ENCODE measurements at places on chromosomes 3 and 15.
A peak's percentile ranks its signal among the peaks of the same experiment; 100 is the strongest.

GRCh38 chr3:31962801-31963205 lies 18.3 kb downstream of the OSBPL10 start:
- peak; percentile 12 for DNase-seq

DNA sequence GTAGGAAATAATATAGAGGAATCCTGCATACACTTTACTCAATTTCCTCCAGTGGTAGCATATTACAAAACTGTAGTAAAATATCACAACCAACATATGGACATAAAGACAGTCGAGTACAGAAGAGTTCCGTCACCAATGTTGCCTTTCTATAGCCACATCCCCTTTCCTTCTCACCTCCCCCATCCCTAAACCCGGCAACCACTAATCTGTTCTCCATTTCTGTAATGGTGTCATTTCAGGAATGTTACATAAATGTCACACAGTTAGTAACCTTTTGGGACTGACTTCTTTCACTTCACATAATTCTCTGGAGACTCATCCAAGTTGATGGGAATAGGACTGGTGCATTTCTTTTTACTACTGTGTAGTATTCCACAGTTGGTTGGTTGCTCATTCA lies 41.4 kb upstream of the ATG7 start:
- peak; percentile 87 for DNase-seq

DNA sequence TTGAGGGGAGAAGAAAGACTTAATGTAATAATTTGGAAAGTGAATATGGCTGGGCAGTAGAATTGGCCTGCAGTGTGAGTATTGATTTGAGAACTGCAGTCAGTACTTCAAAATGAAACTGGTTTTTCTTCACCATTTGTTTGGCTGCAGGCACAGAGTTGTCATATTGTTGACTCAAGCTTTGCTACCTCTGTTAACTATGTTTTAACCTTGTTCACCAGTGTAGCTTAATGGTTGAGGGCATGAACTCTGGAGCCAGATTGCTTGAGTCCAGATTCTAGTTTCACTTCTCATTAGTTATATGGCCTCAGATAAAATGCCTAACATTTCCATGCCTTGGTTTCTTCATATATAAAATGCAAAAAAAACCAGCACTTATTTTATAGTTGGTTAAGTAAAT lies 64.1 kb downstream of the CFAP44 start:
- no peak for DNase-seq

DNA sequence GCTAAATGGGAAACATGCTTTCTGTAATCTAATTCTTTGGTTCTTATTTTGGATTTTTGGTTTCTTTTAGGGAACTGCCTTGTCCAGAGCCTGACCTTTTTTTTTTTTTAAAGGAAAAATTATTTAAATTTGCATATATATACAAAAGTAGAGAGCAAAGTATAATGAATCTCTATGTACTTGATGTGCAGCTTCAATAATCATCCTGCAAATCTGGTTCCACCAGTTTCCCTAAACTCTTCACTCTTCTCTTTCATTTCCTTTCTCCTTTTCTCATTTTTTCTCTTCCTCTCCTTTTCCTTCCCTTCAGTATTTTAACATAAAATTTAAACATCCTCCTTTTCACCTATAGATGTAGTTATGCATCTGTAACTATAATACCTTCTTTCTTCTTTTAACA lies 82.5 kb downstream of the USP13 start:
- DNase-seq = no peak

DNA sequence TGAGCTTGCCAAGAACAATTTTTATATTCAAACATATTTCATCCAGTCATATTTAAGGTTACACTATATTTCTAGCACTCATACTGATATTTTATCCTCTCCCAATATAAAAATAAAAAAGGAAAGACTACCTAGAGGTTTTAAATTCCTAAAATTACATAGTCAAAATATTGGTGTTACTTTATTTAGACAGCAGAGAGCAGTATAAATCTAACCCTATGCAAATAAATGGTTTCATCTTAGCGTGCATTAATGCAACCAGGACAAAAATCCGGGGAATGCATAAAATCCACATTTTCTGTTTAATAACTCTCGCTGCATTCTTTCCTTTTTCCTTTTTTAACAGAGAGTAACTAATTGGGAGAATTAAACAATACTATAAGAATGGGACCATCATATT lies 1447.4 kb upstream of the ALCAM start:
- DNase-seq = no peak

- no peak for DNase-seq
Measured at GRCh38 chr3:41575724-41576123, 376.4 kb downstream of the CTNNB1 start.

GRCh38 chr15:40856746-40857145 lies 12.9 kb downstream of the SPINT1 start:
- no peak for DNase-seq

- DNase-seq = no peak
Measured at GRCh38 chr3:28761375-28761774, 412.8 kb upstream of the AZI2 start.

- no peak for DNase-seq
Measured at GRCh38 chr3:181696626-181697230, 15.0 kb upstream of the SOX2 start.

GRCh38 chr3:104578558-104578957 lies 788.2 kb upstream of the ALCAM start:
- no peak for DNase-seq

GRCh38 chr3:124281453-124282316 lies 289.8 kb upstream of the ROPN1 start:
- peak; percentile 50 for DNase-seq

Measured in suppressor macrophage treated with lipopolysaccharide for 4 hours (primary cell).